ENCODE measurements at places on chromosomes 12 and 14.

- no peak for DNase-seq
These were observed 751 bp upstream of the HRK start for GRCh38 chr12:116881877-116882507.

DNA sequence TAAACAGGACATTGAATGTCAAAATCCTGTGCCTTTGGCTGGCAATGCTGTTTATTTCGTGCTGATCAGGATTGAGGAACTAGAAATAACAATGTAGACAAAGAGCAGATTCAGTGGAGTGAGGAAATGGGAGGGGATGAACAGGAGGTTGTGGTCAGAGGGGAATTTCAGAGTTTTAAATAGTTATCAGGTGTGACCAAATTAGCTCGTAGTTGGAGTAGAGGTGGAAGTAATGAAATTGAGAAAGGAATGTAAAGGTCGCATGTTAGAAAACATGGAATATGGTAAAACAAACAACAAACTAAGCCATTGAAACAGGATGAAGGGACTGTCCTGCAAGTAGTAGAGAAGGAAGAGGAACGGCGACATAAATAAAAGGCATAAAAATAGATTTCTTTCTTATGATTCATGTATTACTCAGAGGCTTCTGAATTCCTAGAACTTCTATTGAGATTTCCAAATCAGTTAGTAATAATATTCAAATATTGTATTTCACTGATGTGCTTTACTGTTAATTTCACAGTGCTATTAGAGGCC lies 9.5 kb upstream of the SAV1 start:
- DNase-seq: no peak

- DNase-seq: no peak
These were observed 47.1 kb upstream of the MTERF2 start for GRCh38 chr12:107033758-107034739.

DNA sequence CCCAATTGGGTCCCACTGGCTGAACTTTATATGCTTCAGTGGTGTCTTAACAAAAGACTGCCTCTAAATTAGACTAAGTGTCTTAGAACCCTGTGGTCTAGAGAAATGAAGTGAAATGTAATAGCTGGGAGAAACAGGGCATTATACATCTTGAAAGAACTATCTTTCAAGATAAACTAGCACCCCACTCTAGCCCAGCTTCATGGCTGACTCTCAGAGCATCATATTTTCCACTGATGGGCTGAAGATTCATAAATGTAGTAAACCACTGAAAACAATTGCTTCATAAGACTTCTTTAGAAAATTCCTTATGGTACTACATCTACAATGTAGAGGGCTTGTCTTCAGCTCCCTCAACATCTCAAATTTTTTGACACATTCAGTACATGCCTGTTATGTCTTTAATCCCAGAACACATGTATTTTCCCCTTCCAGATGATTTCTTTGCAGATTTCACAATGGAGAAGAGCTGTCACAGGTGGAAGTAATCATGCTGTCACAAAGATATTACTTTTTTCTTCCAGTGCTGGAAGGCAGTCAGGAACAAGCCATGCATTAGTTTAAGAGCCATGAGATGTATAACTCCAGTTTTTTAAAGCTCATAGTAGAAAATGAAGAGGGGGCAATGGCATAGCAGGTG lies 48.5 kb downstream of the IFNG-AS1 start:
- DNase-seq: no peak

GRCh38 chr12:76303365-76303764 lies 44.9 kb downstream of the BBS10 start:
- DNase-seq: no peak

- DNase-seq: no peak
These were observed 991.9 kb downstream of the TMEM121 start for GRCh38 chr14:106518054-106518943.

DNA sequence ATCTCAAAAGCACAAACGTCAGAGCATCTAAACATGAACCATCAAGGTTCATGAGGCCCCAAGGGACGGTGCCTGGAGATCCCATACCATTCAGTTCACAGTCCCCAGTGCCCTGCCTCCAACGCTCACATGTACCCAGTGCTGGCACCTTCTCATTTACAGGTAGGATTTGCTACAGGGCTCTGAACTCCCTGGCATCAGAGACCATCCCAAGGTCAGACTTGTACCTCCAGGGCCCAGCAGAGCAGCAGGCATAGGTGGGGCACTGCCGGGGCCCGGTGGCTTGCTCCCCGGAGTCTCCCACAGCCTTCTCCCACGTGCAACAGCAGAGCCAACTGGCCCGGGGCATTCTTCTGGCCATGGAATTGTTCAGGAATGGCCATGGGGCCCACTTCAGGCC lies 114.8 kb downstream of the BCL11B start:
- DNase-seq: no peak

GRCh38 chr14:51261151-51261550 lies 21.1 kb downstream of the TMX1 start:
- no peak for DNase-seq

- DNase-seq: no peak
These were observed 16.8 kb upstream of the PPM1A start for GRCh38 chr14:60232185-60232584.

GRCh38 chr14:92694807-92695206 lies 53.6 kb downstream of the LGMN start:
- no peak for DNase-seq

DNA sequence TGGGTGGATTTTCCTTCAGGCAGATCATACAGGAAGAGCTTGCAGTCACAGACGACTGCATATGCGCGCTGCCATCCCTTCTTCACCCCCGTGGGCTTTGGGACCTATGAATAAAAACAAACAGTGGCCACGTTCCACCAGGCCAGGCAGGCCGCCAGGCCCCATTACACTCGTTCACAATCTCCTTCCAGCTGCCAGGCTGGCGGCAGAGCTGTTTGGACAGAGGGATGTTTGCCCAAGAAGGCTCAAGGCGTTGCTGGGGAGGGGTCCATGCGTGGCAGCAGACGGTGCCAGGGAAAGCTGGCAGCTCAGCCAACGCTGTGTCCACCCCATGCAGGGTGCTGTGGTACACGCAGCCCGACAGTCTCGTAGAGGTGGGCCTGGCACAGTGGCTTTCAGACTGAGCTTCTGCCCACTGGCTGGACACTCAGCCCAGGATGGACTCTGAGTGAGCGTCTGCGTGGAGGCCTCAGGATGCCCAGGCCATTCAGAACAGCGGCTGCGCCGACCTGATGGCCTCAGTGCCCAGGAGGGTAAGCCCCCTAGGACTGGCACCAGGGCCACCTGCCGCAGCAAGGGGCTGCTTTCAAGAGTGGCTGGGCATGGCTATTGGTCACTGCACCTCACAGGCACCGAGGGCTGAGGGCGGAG lies 27.5 kb downstream of the AMN start:
- no peak for DNase-seq

DNA sequence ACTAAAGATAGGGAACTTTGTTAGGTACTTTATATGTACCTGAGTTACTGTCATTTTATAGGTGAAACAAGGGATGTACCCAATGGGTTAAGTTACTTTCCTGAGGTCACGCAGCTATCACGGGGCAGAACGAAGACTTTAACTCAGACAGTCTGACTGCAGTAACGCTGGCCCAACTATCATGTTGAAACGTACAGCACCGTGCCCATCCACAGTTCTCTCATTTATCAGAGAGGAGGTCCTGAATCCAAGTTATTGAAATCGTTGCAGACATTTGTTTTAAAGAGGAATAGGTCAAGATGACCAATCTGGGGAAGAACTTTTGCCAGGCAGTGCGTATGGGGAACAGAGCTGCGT lies 587 bp upstream of the C12orf75 start:
- no peak for DNase-seq

- no peak for DNase-seq
These were observed 53.4 kb downstream of the ZFC3H1 start for GRCh38 chr12:71610031-71610795.

GRCh38 chr14:35985474-35986218 lies 159.5 kb downstream of the BRMS1L start:
- no peak for DNase-seq

DNA sequence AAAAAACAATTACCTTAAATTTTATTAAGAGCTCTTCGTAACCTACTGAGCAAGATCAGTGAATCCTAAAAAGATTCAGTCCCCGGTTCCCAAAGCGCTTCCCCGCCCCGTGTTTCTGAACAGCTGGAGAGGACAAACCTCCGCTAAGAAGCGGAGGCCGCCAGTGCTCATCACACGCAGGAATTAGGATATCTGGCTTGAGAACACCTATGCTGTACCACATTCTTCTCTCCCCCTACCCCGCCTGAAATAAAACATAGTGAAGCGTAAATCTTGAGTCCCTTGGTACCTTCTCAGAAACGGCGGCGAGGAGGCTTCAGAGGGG lies 774 bp upstream of the WDR20 start:
- DNase-seq: no peak

- no peak for DNase-seq
These were observed 5.6 kb downstream of the AGAP2 start for GRCh38 chr12:57732726-57733593.

- peak; percentile 45 for DNase-seq
These were observed 136.3 kb downstream of the SCARB1 start for GRCh38 chr12:124727264-124727800.

DNA sequence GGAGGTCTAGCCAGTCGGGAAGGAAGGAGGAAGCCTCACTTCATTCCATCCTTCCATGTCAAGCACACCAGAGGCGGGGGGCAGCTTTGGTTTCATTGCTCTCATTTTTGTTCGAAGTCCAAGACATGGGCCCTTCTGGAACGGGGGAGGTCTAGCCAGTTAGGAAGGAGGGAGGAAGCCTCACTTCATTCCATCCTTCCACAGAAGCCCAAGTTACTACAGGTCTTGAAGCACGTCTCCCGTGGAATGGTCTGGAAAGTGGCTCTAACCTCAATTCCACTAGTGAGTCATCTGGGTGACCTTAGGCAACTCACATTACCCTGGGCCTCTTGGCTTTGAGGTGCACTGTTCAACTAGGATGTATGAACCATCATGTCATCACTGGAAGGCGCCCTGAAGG lies 156.3 kb downstream of the NTF3 start:
- no peak for DNase-seq

All from neural crest cell (in vitro differentiated cells).